ENCODE measurements at places on chromosomes 11 and 22.

DNA sequence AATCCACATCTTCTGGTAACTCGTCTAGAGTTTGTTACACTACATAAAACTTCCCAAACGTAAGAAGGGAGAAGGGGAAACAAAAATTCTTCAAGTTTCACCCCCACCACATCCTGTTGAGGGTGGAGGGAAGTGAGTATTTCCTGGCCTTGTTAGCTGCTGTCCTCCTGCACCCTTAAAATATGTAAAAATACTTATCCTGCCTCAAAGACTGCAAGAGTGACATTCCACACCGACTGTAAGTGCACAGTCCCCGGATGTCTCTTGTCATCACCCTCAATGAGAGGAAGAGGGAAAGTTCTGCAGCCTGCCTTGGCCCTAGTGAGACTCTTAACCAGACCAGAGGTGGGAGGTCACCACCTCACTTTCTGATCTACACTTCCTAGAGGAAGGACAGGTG is 3.3 kb downstream of the TMEM121B start:
- DNase-seq, result no peak

GRCh38 chr11:84255483-84255882 is 969.3 kb upstream of the CCDC90B start:
- no peak for DNase-seq

DNA sequence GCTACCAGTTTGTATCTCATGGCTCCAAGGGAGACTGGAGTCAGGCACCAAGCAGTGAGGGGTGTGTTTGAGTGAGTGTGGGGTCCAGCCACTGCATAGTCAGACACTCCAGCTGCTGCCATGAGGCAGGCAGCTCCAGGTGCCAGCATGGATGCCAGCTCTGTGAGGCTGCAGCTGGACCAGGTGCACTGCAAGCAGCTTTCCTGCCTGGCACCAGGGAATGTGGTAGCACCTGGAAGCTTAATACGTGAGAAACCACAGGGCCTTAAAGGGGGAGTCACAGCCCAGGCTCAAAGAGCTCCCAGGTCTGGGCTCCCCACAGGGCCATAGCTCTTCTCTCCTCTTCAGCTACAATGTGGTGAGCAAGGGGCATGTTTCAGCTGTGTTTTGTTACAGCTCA is 817.8 kb upstream of the LUZP2 start:
- DNase-seq, result no peak

- no peak for DNase-seq
These were observed 120.8 kb upstream of the APOA1 start for GRCh38 chr11:116958246-116958645.

- DNase-seq, result no peak
These were observed 4.2 kb downstream of the SGSM1 start for GRCh38 chr22:24810043-24810749.
